Activated CD4-positive, alpha-beta memory T cell treated with anti-CD3 and anti-CD28 coated beads for 36 hours (primary cell): ENCODE measurements at places on chromosomes 16 and 17. TPM values are rescaled to one million over a fixed set of nuclear protein-coding genes. Genes with fewer than 3 reads are reported as not detected.

DNA sequence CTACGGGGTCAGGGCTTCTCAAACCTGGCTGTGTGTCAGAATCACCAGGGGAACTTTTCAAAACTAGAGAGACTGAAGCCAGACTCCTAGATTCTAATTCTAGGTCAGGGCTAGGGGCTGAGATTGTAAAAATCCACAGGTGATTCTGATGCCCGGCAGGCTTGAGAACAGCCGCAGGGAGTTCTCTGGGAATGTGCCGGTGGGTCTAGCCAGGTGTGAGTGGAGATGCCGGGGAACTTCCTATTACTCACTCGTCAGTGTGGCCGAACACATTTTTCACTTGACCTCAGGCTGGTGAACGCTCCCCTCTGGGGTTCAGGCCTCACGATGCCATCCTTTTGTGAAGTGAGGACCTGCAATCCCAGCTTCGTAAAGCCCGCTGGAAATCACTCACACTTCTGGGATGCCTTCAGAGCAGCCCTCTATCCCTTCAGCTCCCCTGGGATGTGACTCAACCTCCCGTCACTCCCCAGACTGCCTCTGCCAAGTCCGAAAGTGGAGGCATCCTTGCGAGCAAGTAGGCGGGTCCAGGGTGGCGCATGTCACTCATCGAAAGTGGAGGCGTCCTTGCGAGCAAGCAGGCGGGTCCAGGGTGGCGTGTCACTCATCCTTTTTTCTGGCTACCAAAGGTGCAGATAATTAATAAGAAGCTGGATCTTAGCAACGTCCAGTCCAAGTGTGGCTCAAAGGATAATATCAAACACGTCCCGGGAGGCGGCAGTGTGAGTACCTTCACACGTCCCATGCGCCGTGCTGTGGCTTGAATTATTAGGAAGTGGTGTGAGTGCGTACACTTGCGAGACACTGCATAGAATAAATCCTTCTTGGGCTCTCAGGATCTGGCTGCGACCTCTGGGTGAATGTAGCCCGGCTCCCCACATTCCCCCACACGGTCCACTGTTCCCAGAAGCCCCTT is 10.9 kb downstream of the STH start:
- no peaks in the 10 kb centered on the region for H3K27me3 ChIP-seq
- no peaks in the 10 kb centered on the region for H3K4me1 ChIP-seq
- DNase-seq: no peak
- no peaks in the 10 kb centered on the region for H3K36me3 ChIP-seq
- H3K27ac ChIP-seq: no peak overlapping the region

GRCh38 chr17:63838631-63839171 is 3.8 kb downstream of the SMARCD2 start:
- H3K36me3 ChIP-seq: peaks cover 24% of the 10 kb centered on the region
- no peaks in the 10 kb centered on the region for H3K27me3 ChIP-seq
- H3K4me3 ChIP-seq: peak overlapping the region; percentile 23
- H3K27ac ChIP-seq: peak overlapping the region; percentile 75
- DNase-seq: no peak

DNA sequence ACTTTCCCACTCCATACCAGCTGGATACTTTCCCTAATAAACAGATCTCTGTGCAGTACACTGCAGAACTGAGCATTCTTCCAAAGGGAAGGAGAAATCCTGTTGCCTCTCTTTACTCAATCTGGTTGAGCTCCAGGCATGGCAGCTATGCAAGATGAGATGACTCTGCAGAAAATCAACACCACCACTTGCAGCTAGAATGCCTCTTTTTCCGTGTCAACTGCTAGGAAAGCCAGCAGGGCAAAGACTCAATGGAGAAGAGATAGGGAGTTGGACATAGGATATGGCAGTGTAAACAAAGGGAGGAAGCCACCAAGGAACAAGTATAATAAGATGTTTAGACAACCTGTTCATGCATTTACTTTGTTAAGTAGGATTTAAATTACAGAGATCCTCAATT is 40.4 kb upstream of the CORO6 start:
- DNase-seq: no peak
- no peak overlapping the region for H3K4me3 ChIP-seq
- H3K4me1 ChIP-seq: peaks cover 36% of the 10 kb centered on the region
- H3K27me3 ChIP-seq: no peaks in the 10 kb centered on the region
- H3K36me3 ChIP-seq: peaks cover 33% of the 10 kb centered on the region
- H3K27ac ChIP-seq: no peak overlapping the region

HES7 gene
- total RNA-seq: 2.8 TPM

GRCh38 chr16:23914946-23915530 is 79.3 kb downstream of the PRKCB start:
- no peak overlapping the region for H3K4me3 ChIP-seq
- H3K27me3 ChIP-seq: no peaks in the 10 kb centered on the region
- H3K36me3 ChIP-seq: peaks cover 18% of the 10 kb centered on the region
- peaks cover 31% of the 10 kb centered on the region for H3K4me1 ChIP-seq
- DNase-seq: no peak

APOBR gene
- 3.1 TPM for total RNA-seq
